M059J (cell line): ENCODE measurements at places on chromosomes 3 and 15.

- no peak for DNase-seq
Measured at GRCh38 chr15:40456299-40456712, 14.5 kb upstream of the CHST14 start.

GRCh38 chr3:160473978-160474377 is 24.4 kb upstream of the TRIM59 start:
- DNase-seq: peak; percentile 86

GRCh38 chr3:5616873-5617272 is 429.4 kb downstream of the EDEM1 start:
- no peak for DNase-seq

GRCh38 chr3:177523872-177524438 is 326.7 kb upstream of the TBL1XR1 start:
- DNase-seq: peak; percentile 49

GRCh38 chr3:131494706-131495105 is 8.1 kb downstream of the MRPL3 start:
- no peak for DNase-seq

DNA sequence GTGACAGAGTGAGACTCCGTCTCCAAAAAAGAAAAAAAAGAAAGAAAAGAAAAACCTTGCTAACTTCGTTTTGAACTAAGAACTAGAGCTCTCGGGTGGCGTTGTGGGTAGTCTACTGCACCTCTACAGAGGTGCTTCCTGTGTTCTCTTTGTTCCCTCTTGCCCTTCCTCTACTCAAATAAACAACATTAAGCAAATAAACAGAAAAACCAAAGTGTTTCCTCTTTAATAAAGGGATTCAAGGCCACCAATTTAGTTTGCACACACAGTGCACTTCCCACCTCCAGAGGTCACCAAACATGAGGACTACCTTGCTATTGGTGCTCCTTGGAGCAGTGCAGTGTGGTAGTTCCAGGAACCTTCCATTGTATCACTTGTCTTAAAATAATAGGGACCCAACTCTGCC is 354.2 kb upstream of the TBL1XR1 start:
- no peak for DNase-seq
